ENCODE measurements at places on chromosomes 11 and 22.

DNA sequence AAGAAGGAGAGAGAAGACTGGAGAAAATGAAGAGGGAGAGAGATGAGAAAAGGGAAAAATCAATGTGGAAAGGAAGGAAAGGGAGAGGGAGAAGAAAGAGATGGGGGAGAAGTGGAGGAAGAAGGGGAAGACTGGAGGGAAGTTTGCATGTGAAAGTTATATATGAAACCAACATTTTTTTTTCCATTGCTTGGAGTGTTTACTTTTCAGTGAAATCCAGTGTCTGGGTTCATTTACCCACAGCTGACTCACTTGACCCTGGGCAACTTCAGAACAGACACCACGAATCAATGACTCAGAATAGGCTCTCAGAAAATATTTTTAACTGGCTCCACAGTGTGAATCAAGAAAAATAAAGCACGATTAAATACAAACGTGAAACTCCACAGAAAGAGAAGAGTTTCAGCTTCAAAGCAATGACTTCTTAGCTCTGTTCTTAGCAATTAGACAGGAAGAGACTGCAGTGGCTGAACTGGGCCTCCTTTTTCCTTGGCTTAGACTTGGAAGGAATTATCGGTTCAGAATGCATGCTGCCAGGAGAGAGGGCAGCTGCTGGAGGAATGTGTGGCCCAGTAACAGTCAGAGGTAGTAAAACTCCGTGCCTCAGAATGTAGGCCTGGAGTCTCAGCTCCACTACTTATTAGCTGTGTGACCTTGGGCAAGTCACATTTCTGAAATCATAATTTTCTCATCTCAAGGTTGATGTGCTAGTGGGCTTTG is 237.5 kb downstream of the MIAT start:
- DNase-seq = no peak

DNA sequence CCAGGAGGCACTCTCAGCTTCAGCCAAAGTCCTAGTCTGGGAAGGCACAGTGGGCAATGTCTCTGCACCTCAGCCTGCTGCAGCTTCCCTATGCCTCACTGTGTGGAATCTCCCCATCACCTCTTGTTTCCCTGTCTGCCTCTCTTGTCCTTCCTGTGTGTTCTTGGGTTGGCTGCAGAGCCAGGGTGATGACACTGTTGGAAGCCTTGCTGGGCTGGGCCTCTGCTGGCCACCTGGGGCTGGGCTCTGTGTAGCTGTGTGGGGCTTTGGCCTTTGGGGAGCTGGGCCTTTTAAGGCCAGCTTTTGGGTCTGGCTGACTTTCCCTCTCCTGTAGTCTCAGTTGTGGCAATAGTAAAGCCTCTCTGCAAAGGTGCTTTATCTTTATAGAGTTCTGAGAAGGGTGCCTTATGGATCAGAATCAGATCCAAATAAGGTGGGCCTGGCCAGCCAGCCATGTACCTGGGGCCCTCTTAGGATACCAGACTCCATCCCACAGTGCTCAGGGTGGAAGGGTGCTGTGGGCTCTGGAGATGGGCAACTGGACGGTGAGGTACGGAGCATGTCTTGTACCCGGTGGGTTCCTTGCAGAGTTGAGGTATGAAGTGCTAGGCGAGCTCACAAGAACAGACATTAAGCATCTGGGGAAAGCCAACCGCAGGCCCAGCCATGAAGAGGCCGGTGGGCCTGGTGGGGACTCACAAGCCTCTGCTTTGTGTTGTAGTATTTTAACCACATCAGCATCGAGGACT is 10.3 kb upstream of the RANBP1 start:
- DNase-seq = no peak

DNA sequence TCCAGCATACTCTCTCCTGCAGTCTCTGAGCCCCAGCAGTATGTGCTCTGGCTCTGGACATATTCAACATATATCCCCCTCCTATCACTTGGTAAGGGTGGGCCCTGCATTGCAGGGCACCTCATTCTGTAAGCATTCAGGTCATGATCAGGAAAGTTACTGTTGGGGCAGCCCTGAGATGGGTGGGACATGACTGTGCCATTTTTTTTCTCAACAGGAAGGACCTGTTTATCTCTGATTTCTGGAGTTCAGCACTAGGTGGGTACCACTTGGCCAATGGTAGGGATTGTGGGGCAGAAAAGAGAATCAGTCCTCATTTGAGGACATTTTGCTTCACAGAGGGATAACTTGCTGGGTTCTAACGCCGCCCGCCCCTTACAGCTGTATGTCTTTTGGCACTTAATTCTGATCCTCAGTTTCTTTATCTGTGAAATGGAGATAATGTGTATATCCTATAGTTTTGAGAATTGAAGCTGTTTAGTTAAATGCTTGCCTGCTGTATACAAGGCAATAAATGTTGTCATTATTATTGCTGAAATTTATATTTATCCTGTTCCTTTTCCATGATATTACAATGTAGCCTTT is 2.2 kb downstream of the SRRD start:
- no peak for DNase-seq

DNA sequence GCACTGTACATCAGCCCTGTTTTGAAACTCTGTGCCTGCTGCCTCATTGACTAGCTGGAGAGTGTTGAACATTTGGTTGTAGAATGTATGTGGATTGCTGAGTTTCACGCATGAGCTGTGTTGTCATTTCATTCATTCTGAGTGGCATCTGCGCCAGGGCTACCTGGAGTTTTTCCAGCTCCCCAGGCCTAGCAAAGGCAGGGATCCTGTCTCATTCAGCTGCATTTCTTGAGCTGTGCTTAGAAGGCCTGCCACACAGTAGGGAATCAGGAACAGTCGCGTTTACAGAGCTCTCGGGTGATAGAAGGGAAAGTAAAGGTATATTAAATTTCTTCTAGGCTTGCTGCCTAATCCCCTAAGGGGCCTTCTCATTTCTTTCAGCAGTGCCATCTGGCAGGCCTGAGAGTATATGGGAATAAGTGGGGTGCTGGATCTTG is 44.3 kb downstream of the PTPRJ start:
- DNase-seq = no peak

GRCh38 chr11:35621620-35622019 is 3.4 kb downstream of the FJX1 start:
- no peak for DNase-seq

- DNase-seq = no peak
Measured at GRCh38 chr11:134552749-134553148, 140.7 kb upstream of the B3GAT1 start.

DNA sequence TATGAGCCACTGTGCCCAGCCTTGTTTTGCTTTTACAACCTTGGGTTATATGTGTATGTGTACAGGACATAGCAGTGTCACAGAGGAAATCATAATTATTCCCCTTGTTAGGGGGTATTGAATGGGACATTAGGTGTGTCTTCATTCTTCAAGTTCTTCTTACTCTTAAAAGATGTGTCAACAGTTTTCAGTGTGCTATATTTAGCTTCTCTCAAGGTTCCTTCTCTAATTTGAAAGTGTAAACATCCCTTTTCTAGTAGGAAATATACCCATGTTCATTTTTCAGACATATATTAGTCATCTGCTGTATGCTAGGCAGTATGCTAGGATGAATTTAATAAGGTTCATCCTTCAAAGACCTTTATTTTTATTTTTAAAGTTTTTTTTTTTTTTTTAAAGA is 17.1 kb downstream of the PCF11 start:
- no peak for DNase-seq

DNA sequence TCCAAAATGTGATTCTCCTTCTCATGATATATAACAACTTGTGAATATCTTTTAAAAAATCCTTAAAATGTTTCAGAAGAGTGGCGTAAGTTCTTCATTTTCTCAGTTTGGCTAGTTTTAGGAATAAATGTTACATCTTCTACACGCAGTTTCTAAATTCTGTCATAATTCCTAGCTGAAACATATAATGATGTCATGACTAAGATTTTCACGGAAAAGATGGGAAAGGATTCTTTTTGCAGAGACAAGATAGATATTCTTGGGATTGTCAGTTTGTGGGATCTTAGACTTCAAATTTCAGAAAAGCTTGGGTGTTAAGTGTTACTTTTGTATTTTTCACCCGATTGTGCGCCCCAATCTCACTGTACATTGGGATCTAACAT is 1.7 kb downstream of the EED start:
- DNase-seq = no peak

GRCh38 chr11:47163193-47163592 is 13.5 kb downstream of the ARFGAP2 start:
- no peak for DNase-seq

DNA sequence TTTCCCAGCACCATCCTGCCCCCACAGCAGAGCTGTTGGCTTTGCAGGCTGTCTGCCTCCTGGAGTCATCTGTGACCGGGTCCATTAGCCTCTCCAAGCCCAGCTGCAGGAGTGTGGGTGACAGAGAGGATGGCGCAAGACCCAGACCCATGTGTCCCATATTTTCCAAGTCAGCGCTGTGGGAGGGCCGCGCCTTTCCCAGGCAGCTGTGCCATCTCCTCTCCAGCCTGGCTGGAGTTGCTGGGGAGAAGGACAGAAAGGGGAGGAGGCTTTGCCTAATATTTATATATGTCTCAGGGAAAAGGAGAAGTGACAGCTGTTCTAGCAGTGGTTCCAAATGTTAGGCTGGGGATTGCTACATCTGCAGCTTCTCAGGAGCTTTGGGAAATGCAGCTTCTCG is 15.7 kb downstream of the DTX4 start:
- DNase-seq = no peak

DNA sequence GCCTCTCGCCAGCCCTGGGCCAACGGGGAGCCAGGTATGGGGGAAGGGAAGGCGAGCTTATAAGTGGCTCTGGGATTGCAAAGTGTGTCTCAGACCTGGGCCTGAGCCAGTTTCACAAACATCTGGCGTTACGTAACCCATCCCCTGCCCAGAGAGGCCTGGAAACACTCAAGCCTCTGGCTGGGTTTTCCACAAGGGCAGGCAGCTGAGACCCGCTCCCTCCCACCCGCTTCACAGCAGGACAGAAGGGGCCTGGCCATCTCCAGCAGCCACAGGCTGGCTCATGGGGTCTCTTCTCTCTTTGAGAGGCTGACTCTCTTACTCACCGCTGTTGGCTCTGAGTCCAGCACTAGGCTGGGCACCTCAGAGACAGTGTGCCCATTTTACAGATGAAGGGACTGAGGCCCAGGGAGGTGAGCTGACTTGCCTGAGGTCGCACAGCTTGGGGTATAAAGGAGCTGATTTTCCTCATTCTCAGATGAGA is 44.5 kb downstream of the TRIOBP start:
- no peak for DNase-seq

DNA sequence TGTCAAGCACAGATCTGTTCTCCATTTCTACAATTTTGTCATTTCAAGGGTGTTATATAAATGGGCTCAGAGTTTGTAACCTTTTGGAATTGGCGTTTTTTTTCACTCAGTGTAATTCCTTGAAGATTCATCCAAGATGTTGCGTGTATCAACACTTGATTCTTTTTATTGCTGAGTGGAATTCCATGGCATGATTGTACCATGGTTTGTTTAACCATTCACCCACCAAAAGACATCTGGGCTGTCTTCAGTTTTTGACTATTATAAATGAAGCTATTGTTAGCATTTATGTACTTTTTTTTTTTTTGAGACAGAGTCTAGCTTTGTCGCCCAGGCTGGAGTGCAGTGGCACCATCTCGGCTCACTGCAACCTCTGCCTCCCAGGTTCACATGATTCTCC is 2.9 kb downstream of the OOSP1 start:
- no peak for DNase-seq

- DNase-seq = no peak
Measured at GRCh38 chr11:10722307-10722706, 28.7 kb upstream of the CTR9 start.

GRCh38 chr11:133070791-133071190 is 461.5 kb downstream of the OPCML start:
- no peak for DNase-seq

DNA sequence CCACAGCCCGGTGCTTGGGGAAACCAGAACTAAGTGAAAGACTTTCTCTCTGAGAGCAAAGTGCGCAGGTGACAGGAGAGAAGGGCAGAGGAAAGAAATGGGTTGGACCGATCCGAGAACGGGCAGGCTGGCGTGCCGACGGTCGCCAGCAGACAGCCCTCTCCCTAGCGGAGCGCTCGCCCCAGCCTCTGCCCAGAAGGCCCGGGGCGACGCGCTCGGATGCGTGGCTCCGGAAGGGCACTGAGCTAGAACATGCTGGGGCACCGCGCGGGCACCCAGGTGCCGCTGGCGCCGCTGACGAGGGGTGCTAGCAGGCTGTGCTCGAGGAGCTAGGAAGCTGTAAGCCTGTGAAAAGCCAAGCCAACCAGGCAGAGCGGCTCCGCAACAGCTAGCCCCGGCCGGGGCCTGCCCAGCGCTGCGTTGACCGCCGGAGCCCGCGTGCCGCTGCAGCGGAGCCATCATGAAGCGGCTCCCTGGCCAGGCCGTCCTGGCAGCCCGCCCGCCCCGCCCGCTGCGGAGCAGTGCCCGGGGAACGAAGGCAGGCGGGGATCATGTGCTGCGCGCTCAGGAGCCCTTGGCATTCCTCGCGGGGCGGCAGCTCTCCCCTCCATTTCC is 22.1 kb upstream of the RRAS2 start:
- peak; percentile 22 for DNase-seq

GRCh38 chr22:24937114-24937513 is 9.4 kb downstream of the LHFPL7 start:
- DNase-seq = no peak

DNA sequence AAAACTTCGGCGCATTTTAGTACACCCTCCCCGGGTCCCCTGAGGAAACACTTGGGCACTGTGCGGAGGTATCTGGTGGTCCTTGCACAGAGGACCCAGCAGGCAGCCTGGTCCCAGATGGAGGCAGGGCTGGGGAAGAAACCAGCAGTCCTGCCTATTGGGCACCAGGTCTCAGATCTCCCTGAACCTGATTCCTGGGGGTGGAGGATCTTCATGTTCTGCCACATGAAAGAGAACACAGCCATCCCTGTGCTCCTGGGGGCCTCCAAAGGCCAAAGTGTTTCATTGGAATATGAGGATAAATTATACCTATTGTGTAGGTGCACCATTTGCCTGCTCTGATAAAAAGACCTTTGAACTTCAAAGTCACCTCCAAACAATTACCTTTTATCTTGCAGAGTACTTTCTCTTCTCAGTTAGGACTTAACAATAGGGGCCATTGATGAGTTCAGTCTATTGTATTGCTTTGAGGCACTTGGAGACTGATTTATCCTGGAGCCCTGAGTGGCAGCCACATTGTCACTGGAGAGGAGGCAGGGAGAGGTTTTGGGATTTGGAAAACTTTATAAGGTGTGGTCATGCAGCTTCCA is 1.8 kb downstream of the RCN1 start:
- DNase-seq = no peak

DNA sequence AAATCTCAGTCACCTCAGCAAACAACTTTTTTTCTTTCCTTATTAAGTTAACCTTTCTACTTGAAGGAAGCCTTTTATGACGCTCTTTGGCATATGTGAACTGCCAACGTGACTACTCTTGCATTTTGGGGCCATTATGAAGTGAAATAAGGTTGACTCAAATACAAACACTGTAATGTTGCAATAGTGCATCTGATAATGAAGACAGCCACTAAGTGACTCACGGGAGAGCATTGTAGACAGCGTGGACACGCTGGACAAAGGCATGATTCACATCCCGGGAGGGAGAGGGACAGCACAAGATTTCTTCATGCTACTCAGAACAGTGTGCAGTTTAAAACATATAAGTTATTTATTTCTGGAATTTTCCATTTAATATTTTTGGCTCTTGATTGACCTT is 560.8 kb downstream of the ETS1 start:
- DNase-seq = no peak
